ENCODE measurements at places on chromosomes 1 and 21.

GRCh38 chr21:44714905-44715304 lies 3.5 kb upstream of the TSPEAR start:
- DNase-seq = no peak

- no peak for DNase-seq
Observed at GRCh38 chr1:157380523-157380922, 171.8 kb downstream of the FCRL5 start.

- no peak for DNase-seq
Observed at GRCh38 chr1:50986653-50987052, 16.6 kb downstream of the CDKN2C start.

- DNase-seq = no peak
Observed at GRCh38 chr1:88647249-88647645, 36.8 kb upstream of the PKN2 start.

GRCh38 chr1:156497743-156498431 lies 2.7 kb downstream of the MEF2D start:
- DNase-seq = no peak

DNA sequence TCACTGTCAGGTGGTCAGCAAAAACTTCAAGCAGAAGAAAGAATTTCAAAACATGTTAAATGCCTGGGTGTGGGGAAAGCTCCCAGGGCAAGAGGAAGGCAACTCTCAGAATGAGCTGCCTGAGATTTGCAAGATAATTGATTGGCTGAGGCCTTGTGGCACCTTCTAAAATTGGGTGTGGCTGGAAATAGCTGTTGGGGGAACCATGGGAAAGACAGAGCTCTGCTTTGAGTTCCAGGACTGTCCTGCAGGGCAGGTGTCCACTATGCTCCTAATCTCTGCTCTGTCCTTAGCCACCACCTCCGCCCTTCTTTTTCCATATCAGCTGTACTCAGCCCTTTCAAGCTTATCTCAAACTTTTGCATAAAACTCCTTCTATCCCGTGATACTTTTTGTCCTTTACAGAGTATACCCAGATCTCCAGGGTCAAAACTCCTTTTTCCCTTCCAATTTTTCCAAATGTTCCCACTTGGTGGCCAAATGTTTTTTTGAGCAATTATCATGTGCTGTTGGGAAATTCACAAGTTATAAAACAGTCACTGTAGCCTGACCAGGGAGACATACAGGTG lies 23.8 kb upstream of the PPP2R5A start:
- no peak for DNase-seq

- DNase-seq = no peak
Observed at GRCh38 chr1:224198572-224198971, 15.5 kb downstream of the DEGS1 start.

DNA sequence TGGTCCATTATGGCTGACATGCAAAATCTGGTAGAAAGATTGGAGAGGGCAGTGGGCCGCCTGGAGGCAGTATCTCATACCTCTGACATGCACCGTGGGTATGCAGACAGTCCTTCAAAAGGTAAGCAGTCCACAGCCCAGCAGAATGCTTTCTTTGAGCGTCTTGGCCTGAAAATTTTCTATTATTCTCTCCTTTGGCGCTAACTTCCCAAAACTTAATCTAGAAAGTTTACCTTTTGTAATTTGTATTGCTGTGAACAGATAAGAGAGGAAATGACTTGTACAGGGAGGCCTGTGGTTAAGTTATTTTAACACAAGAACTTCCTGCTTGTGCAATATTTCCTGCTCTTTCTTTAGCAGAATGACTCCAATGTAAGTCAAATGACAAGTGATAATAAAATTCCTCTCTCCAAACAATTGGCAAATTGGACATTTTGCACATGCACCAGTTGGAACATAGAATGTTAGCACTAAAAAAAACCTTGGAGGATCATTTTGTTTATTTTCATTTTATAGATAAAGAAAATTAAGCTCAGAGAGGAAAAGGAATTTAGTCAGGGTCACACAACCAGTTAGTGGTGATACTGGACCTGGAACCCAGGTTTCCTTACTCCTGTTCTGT lies 18.9 kb downstream of the CAP1 start:
- no peak for DNase-seq

- peak; percentile 90 for DNase-seq
Observed at GRCh38 chr1:155218854-155219591, 10.5 kb downstream of the MTX1 start.

GRCh38 chr1:204361341-204361771 lies 1.6 kb upstream of the PLEKHA6 start:
- no peak for DNase-seq

GRCh38 chr1:151864411-151864810 lies 10.9 kb upstream of the THEM5 start:
- no peak for DNase-seq

Data from Ammon's horn (tissue), 1 donor.